Activated CD8-positive, alpha-beta memory T cell treated with anti-CD3 and anti-CD28 coated beads, Interleukin-2, amount 10 ng/mL, durations not matched to agents 7 days and 5 days (primary cell): ENCODE measurements at places on chromosomes 5 and 9. TPM values are rescaled to one million over a fixed set of nuclear protein-coding genes. Genes with fewer than 3 reads are reported as not detected.

Gene ZNF354C
- 6.0 TPM for total RNA-seq

Gene GPX8
- total RNA-seq: not detected

DNA sequence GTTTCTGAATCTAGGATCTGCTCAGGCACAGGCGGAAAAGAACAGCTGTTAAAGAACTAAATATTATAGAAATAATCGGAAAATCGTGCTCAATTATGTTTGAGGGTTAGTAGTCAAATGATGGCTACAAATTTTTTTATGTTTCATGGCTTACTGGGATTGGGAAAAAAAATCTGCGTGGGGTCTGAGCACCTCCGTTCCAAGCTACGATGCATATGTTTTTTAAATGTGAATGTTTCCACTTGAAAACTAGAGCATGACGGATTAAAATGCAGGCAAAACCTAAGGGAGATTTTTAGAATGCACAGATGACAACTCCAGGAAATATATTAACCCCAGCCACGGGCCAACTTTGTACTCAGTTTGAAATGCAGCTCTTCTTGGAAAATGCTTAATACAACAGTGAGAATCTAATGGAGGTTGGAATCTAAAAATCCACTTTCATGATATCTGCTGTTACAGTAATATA is 5.3 kb downstream of the OTP start:
- no peak for DNase-seq

- DNase-seq: no peak
These were observed 1961.4 kb upstream of the WWC1 start for GRCh38 chr5:166330036-166330435.

DNA sequence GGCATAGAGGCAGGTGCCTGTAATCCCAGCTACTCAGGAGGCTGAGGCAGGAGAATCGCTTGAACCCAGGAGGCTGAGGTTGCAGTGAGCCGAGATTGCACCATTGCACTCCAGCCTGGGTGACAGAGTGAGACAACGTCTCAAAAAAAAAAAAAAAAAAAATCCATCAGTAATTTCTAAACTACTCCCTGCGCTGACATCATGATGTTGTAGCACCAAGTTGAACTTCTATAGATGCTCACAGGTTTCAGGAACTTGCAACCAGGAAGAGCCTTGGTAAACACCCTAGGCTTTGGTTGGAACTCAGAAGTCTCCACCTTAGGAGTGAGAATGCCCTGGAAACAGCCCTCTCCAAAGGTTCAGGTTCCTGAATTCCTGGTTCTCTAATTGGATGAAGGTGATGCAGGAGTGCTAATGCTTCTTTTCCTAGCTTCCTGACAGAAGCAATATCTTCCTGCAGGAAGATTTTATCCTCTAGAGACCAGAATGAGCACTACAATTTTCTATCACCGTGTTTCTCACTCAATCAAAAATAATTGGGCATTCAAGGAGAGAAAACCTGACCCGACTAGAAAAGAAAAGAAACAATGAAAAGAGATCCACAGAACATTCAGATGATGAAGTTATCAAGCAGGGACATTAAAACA is 469.6 kb downstream of the GADD45G start:
- DNase-seq: no peak
